ENCODE measurements at places on chromosomes 7 and 10.
A peak's percentile ranks its signal among the peaks of the same experiment; 100 is the strongest.

GRCh38 chr10:113776553-113776952 lies 25.1 kb downstream of the PLEKHS1 start:
- ATAC-seq, result no peak

- ATAC-seq, result no peak
These were observed at the start of gene SNCG for GRCh38 chr10:86958116-86958900. SNCG (plus strand) TSS chr10:86958599; CDS start chr10:86958698, 99 bp downstream.

- no peak for ATAC-seq
These were observed 806.8 kb downstream of the GRM8 start for GRCh38 chr7:126445991-126446390.

DNA sequence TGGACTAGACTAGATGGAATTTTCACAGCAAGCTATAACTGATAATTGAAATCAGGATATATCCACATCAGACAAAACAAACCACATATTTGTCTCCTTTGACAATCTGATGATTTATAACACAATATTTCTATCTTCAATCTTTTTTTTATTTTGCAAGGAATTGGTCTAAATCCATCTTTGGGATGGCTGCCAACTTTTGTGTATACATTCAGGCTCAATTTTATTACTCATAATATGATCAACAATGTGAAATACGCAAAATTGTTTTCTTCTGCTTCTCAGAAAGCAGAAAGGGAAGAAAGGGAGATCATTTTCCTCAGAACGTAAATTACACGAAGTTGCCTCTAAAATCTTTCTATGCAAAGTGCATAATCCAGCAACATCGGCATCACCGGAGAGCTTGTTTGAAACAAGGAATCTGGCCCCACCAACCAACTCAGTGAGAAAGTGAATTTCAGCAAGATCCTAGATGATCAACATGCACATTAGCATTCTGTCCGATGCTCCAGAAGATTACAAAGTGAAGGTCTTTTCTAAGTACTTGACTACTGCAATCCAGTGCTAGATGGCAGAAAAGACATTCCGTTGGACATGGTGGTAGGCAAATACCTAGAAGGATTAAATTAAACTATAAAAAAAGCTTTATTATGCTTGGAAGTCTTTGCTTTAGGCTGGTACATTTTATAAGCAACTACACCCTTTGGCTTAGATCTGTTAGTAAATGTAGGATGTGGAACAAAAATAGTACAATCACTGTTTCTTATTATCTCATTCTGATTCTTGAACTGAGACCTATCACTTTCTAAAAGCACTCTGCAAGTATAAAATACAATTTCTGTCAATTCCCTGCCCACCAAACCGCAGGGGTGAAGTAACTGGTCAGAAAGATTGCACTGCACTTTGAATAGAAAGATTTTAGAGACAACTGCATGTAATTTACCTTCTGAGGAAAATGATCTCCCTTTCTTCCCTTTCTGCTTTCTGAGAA lies 126.4 kb upstream of the RSU1 start:
- ATAC-seq, result no peak

GRCh38 chr10:101297901-101298486 lies 56.0 kb upstream of the BTRC start:
- ATAC-seq, result peak; percentile 53

- no peak for ATAC-seq
These were observed 31.0 kb downstream of the CYP3A5 start for GRCh38 chr7:99648843-99649242.

DNA sequence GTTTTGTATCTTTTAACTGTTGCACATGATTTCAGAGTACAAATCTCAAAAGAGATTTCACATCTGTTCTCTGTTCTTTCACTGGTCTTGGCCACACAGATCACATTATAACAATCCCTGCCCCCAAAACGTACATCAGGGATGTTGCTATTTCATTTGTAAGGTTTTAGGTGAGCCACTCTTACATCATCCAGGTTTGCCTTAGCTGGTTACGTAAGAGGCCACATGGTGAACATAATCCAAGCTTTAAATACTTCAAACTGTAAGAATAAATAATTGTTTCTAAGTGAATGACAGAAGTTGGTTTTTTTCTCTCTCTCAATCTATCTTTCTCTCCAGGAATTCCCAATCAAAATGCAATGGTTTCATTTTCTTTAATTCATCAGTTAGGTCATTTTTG lies 245.9 kb upstream of the HGF start:
- ATAC-seq, result no peak

DNA sequence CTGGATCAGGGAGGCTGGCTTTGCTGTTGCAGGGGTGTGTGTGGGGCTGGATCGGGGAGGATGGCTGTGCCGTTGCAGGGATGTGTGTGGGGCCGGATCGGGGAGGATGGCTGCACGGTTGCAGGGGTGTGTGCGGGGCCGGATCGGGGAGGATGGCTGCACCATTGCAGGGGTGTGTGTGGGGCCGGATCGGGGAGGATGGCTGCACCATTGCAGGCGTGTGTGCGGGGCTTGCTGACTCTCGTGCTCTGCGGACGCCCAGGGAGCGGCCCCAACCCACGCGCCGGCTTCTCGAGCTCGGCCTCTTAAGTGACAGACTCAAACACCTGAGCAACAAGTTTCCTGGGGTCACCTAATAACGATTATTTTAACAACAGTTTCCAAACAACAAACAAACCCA lies 518.2 kb downstream of the DNAJB6 start:
- ATAC-seq, result no peak

DNA sequence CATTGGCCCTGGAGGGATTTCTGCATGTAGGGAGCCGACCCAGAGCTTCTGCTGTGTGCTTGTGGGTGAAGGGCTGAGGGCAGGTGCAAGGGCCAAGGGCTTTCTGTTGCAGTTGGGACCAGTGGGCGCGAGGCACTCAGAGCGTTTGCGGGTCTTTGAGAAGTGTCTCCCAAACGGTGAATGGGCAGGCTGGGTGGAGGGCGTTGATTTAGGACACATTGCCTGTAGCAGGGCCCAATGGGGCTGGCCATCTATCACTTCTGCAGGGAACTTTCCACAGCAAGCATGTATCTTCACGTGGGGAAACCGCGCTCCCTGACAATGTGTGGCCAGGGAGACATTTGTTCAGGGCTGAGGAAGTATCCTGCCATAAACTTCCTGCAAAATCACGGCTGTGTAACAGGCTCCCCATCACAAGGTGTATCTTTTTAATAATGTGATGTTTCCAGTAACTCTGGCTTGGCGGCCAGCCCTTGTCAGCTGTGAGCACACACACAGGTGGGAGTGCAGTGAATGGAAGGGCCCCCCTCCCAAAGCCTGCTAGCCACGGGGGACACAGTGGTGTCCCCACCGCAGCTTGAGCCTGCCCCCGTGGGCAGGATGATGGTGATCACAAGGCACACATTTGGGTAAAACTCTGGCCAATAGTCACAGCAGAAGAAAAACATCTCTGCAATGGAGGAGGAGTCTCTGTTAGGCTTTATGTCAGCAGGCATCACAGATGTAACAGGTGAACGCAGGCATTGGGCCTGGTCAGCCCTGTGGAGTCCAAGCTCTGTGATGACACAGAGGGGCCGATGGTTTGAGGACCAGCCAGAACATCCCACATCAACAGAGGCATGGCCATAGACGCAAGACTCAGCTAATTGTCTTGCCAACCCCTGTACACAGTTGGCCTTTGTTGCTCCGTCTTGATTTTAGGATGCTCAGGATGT lies 84.3 kb downstream of the GLRX3 start:
- no peak for ATAC-seq

DNA sequence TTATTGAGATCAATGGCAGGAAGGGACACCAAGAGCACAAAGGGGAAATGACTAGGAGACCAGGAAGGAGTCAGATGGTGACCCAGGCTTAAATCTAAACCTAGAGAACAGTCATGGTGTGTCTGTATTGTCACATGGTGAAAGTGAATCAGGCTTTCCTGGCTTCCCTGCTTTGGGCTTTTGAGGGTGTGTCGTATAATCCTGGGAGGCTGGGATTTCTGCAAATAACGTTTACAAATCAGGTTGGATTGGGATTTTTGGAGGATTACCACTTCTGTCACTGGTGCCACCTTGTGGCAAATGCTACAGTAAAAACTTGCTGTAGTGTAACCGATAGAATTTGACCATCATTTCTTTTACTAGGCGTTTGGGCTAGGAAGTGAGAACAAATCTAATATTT lies 502.6 kb downstream of the NRG3 start:
- no peak for ATAC-seq

DNA sequence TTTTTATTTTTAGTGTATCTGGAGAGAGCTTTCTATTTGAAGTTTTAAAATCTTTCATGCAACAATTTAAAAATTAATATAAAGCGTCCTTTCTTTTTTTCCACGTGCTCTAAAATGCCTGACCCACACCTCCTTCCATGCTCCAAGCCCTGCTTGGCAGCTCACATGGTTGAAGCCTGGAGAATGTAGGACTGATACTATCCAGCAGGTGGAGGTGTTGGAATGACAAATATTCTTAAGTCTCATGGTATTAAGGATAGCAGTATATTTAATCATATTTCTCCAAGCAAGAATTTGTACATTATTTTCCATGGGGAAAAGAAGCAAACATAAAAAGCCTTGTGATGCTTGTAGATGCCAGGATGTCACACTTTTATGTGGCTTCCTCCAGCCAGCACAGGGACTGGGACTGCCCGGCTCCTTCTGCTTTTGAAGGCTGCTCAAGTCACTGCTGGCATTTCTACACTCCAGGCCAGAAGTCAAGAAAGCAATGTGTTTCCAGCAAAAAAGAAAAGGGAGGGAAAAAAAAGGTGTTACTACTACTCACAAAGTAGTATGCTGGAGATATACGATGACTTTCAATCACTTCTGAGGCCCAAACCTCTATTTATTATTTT lies 49.7 kb downstream of the BZW2 start:
- ATAC-seq, result no peak

DNA sequence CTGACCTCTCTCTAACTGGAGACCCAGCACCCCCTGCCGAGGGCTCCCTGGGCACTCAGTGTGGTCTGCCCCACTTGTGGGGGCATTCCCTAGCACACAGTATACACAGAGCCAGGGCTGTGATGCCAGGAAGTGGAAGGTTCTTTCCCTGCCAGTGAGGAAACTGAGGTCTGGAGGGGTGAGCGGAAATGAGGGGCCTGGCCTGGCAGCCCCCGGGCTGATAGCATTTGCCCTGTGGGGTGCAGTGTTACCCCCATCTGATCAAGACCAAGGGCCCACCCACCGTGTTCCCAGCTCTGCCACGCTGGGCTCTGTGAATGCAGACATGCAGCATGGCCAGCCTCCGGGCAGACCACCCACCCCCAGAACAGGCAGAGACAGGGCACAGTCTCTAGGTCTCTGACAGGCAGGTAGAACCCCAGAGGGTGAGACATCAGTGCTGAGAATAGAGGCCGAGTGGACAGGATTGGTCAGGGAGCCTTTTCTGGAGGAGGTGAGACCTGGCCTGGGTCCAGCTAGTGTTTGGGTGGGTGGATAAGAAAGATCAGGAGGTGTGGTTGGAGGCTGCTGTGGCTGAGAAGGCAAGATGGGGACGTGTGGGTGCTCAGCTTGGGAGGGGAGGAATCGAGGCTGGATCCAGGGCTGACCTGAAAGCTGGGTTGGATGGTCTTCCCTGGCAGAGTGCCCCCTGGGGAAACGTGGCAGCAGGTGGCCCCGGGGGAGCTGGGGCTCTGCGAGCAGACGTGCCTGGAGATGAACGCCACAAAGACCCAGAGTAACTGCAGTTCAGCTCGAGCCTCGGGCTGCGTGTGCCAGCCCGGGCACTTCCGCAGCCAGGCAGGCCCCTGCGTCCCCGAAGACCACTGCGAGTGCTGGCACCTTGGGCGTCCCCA lies 10.8 kb upstream of the ZNF862 start:
- ATAC-seq, result no peak

- ATAC-seq, result no peak
These were observed 160.7 kb downstream of the MAD1L1 start for GRCh38 chr7:2072042-2072441.

All from gastroesophageal sphincter (tissue), 4 donors.